IPS DF 6.9 (cell line): ENCODE measurements at places on chromosomes 3 and 15.
A peak's percentile ranks its signal among the peaks of the same experiment; 100 is the strongest.

- no peak for DNase-seq
These were observed 541.2 kb downstream of the RBMS3 start for GRCh38 chr3:29822071-29822470.

DNA sequence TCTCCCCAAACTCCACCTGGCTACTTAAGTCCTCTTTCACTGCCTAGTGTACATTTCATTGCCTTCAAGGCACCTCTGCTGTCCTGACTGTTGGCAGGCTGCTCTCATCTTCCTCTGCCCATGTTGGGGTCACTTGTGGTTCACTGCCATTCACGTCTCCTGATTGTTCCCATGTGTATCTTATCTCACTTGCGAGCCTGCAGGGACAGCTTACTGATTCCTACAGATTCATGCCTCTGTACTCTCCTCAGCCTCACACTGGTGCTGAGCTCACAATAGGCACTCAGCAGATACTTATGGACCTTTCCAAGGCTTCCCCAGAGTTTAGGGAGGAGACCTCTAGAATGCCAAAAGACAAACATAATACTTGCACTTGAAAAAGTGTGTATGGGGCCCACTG lies 28.8 kb upstream of the ANP32A start:
- DNase-seq: no peak

GRCh38 chr3:65172209-65172608 lies 484.4 kb upstream of the ADAMTS9 start:
- no peak for DNase-seq

- DNase-seq: no peak
These were observed 134.1 kb downstream of the MBNL1 start for GRCh38 chr3:152402695-152403451.

DNA sequence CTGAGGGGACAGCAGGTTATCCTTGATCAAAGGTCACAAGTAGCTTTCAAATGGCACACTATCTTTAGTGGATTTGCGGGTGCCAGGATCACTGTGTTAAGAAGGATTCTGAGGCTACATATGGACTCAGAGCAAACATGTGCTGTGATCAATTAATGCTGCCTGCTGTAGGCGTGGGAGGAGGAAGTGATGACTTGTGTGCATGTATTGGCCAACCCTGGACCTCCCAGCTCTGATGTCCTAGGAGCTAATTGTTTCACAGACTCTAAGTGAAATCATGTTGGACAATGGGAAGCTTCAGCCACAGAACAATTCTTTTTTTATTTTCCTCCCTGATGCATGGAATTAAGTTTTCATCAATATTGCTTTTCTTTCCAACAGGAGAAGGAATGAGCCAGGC lies 24.4 kb downstream of the FAH start:
- no peak for DNase-seq

DNA sequence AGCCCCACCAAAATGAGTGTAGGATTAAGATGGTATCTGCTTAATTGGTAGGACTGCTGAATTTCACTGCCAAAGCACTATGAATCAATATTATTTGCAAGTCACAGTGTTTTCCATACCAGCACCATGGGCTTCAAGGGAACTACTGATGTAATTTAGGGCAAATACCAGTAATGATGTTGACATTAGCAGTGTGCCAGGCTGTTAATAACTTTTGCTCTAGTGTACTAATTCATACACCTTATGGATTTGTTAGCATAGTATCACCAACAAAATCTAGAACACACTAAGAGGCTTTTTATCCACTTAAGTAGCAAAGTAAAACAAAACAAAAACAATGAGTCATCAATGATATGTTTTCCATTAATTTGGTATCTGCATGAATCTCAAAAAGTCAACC lies 888.2 kb downstream of the CADM2 start:
- DNase-seq: no peak

- no peak for DNase-seq
These were observed 52.4 kb downstream of the BOC start for GRCh38 chr3:113263778-113264177.

DNA sequence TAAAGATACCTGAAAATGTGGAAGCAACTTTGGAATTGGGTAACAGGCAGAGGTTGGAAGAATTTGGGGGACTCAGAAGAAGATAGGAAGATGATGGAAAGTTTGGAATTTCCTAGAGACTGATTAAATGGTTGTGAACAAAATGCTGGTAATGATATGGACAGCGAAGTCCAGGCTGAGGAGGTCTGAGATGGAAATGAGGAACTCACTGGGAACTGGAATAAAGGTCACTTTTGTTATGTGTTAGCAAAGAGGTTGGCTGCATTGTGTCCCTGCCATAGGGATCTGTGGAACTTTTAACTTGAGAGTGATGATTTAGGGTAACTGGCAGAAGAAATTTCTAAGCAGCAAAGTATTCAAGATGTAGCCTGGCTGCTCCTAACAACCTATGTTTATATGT lies 13.0 kb downstream of the MITF start:
- DNase-seq: no peak

- no peak for DNase-seq
These were observed 9.2 kb upstream of the SLC6A1 start for GRCh38 chr3:10983219-10983916.

GRCh38 chr15:59299929-59300617 lies 72.6 kb downstream of the MYO1E start:
- no peak for DNase-seq

GRCh38 chr15:75928680-75929608 lies 25.3 kb downstream of the FBXO22 start:
- no peak for DNase-seq

GRCh38 chr15:32923176-32923575 lies 205.4 kb downstream of the GREM1 start:
- no peak for DNase-seq

DNA sequence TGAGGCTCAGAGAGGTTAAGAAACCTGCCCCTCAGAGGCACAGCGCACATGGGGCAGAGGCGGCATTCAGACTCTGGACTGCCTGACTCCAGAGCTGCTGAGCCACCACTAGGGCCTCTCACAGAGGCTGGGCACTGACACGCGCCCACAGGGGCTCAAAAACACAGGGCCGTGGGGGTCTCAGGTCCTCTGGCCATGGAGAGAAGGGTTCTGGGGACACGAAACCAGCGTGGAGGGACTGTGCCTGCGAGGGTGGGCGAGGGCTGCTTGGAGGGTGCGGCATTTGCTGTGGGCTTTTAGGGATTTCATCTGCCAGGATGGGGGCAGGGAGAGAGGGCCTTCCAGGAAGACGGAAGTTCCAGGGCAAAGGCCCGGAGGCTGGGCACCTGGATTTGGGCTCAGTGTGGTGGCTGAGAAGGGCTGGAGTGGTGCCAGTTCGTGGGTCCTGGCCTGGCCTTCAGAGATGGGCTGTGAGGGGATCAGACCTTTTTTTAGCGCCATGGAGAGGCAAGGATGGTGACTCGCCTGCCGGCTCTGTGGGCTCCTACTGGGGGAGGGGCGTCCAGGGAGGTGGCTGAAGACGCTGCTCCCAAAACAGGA lies 69.6 kb downstream of the EFCAB12 start:
- DNase-seq: no peak

DNA sequence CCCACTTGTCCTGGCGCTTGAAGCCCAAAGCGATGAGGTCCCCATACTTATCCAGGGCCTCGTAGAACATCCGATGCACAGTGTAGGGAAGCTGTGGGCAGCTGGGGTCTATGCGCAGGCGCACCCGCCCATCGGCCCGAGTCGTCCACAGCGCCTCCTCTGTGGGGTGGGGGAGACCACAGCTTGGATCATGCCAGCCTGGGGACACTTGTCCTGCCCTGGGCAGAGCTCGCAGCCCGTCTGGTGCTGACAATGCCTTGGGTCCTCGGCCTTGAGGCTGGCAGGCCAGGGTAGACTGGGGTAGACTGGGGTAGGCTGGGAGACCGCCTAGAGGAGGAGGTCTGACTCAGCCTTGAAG lies 39.8 kb downstream of the ACSBG1 start:
- no peak for DNase-seq

GRCh38 chr3:138401834-138402233 lies 32.6 kb upstream of the ESYT3 start:
- no peak for DNase-seq

DNA sequence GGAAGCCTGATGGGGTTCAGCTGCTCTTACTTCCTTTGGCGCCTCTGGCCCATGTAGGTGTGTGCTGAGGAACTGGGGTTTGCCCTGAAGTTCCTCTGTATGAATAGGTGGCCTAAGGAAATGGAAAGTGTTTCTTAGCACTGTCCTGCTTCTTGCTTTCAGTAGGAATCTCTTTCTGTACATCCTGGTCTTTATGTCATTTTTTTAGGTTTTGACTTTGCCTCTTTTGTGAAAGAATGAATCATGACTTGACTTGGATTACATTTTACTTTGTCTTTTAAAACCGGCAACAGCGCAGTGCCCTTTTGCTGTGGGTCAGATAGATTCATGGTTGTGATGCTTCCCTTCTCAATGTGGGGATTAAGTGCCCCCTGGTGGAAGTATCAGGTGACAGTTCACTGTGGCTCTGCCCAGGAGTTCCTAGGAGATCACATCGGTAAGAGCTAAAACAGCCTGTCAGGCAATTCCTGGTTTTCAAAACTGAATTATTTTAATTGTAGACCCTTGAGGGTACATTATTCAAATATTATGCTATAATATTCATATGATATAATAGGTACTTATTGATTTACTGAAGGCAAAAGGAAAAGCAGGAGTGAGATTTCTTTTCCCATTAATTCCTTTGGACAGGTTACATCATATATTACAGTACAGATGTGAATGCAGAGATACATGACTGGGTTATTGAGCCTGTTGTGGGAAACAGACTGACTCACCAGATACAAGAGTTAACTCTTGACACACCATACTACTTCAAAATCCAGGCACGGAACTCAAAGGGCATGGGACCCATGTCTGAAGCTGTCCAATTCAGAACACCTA lies 95.4 kb downstream of the HCN4 start:
- DNase-seq: peak; percentile 45

GRCh38 chr3:44913868-44914468 lies 39.6 kb downstream of the TGM4 start:
- DNase-seq: peak; percentile 57

- DNase-seq: no peak
These were observed 471.6 kb downstream of the FOXP1 start for GRCh38 chr3:71111784-71112440.

DNA sequence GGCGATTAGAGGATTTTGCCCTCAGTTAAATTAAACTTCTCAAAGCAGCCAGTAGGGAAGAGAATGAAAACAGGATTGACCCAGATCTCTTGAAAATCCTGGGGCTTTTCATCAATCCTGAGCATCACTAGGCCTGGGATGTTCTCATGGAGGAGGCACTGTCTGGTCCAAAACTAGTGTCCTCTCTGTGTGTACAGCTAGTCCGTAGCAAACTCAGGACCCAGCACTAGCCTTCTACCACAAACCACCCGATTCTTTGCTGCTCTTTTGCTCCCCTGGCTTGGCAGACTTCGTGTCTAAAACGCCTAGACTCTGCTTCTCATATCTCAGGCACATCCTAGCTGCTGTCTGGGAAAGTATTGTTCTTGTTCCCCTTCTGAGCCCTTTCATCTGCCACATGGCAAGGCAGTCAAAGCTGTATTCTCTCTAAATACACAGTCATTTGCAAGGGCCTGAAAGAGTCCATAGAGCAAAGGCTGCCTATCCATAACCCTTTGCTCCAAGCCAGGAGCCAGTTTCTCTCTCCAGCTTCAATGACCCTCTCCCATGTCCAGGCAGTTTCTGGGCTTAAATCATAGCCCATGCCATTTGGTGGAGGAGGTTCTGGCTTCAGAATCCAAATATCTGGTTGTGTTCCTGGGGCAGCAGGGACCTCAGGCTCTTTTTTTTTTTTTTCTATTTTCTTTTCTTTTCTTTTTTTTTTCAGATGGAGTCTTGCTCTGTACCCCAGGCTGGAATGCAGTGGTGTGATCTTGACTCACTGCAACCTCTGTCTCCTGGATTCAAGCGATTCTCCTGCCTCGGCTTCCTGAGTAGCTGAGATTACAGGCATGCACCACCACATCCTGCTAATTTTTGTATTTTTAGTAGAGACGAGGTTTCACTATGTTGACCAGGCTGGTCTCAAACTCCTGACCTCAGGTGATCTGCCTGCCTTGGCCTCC lies 52.4 kb downstream of the CDC25A start:
- no peak for DNase-seq

- DNase-seq: no peak
These were observed 46.7 kb downstream of the RAD54L2 start for GRCh38 chr3:51585197-51585596.

DNA sequence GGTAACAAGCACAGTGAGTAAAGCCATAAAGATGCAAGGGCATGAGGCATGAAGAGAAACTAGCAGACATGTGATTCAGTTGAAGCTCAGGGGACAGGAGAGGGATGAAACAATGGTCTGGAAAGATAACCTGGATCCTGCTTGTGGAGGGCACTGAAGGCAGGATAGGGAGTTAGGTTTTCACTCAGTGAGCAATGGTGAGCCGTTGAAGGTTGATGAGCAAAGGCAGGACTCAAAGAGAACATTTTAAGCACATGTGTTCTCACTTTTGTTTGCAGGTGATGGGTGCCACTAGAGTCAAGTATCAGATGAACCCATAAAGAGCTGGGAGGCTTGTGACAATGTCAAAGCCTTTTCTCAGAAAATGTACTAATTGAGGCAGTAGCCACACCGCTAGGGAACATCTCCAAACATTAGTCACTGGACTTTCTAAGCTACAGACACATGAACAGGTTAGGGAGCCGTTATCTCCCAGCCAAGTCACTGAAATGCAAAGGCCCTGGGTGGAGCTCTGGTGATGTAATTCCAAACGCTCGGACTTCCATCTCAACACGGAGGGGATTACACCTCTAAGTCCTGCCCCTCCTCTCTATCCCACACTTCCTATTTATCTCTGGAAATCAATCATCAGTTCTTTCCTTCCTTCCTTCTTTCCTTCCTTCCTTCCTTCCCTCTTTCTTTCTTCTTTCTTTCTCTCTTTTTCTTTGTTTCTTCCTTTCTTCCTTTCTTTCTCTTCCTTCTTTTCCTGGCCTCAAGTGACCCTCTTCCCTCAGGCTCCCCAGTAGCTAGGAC lies 22.7 kb downstream of the KLHL6 start:
- no peak for DNase-seq

GRCh38 chr15:81097890-81098280 lies 36.2 kb upstream of the CFAP161 start:
- DNase-seq: no peak

- no peak for DNase-seq
These were observed 46.7 kb upstream of the AADACL2 start for GRCh38 chr3:151687076-151687475.

DNA sequence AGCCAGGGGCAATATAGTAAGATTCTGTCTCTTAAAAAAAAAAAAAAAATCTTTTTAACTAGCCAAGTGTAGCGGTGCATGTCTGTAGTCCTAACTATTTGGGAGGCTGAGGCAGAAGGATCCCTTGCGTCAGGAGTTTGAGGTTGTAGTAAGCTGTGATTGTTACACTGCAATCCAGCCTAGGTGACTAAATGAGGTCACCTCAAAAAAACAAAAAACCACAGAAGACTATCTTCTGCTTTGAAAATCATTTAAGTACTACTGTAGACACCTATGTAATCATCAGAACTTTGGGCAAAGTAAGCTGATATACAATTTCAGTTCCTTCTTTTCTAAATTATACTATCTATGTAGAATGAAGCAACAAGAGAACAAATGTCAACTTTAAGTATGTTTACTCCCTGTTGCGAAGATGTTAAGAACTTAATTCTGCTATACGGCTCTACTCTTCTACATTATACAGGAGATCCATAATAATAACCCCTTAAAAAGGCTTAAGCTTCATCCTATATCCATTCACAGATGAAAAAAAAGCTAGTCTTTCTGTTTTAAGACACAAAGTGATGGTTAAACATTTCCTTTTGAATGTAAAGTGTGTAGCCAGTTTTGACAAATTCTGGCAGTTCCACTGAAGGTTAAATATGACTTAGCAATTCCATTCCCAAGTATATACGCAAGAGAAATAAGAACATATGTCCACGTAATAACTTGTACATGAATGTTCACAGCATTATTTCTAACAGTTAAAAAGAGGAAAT lies 15.2 kb downstream of the DAZL start:
- no peak for DNase-seq
